ENCODE measurements at places on chromosomes 7 and 10.

- DNase-seq: no peak
These were observed 419.9 kb downstream of the ARL4A start for GRCh38 chr7:13107291-13107690.

GRCh38 chr7:71457021-71457420, 325.1 kb downstream of the GALNT17 start:
- no peak for DNase-seq

- DNase-seq: no peak
These were observed 3.8 kb upstream of the CAV2 start for GRCh38 chr7:116495736-116496135.

DNA sequence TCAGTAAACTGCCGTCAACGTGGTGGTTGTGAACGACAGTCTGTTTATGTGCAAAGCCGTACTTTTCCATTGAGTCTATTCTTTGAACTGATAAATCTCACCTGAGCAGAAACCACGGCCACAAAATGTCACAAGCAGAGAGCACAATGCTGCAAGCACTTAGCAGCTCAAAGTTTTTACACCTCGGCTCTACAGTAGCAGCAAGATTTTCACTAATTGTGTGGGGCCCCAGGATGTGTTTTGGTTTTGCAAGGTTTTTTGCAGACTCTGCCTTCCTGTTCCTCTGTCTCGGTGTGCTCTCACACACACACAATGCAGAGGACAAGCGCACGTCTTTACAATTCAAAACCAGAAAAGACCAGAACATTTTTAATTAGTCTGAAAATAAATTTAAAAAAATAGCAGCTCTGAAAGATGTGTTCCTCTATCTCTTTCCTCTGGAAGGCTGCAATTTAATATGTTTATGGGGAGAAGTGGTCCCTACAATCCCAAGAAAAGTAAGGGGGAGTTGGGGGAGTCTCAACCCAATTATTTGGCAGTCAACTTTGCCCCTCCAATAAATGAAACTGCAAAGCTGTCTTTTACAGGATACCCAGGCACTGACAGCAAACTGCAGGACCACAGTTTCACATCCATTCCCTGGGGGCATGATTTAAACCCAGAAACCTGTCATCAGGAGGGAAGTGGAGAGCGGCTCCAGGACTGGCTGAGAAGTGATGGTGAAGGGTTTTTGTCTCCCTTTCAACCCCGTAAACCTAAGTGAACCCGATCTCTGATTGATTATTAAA, 73.8 kb upstream of the SFMBT2 start:
- DNase-seq: peak; percentile 50

DNA sequence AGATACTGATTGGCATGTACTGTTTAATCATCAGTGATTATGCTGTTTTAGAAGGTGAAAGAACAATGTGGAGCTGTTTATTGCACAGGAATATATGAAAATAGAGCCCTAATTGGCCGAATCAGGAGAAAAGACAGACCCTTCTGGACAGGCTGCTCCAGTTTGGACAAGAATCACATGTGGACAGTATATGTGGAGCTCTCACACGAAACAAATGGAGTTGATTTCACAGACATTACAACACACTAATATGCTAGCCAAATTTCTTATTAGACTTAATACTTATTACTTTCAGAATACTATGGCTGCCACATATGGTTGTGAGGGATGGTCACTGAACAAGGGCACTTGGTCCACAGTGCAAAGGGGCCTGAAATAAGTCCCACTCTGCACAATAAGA, 15.5 kb downstream of the TWIST1 start:
- DNase-seq: no peak

GRCh38 chr7:135970682-135971365, 6.3 kb downstream of the MTPN start:
- no peak for DNase-seq

DNA sequence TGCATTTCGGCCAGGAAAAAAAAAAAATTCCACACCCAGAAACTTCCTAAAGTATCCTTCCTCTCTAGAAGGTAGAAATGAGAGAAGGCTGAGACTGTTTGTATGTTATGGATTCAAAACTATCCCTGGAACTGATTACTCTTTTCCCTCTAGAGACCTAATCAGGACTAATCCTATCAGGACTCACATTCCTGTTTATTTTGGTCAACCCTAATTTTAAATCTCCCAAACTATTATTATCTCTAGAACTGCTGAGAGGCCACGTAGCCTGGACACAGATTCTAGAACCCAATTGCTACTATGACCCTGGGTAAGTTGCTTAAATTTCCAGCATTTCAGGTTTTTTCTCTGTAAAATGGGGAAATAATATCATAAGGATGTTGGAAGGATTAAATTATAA, 346.8 kb upstream of the MEOX2 start:
- DNase-seq: no peak

DNA sequence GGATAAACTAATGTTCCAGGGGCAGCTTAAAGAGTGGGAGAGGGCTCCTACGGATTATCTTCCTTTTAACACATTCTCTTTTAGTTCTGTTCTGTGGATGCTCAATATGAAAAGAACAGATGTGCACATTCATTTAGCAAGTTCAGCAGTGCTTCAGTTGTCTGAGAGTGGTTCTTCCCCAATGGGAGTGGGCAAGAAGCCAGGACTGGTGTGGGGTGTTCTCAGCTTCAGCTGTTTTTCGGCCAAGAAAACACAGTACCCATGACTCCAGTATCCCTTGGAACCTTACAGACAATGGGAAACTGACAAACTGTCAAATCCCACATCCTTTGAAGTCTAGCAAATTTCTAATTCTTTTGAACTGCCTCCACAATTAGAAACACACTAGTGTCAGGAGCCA, 71.5 kb upstream of the LRRC17 start:
- DNase-seq: no peak

GRCh38 chr7:151764056-151764920, 112.6 kb downstream of the PRKAG2 start:
- DNase-seq: no peak

GRCh38 chr7:29884399-29885272, 78.3 kb downstream of the WIPF3 start:
- no peak for DNase-seq

DNA sequence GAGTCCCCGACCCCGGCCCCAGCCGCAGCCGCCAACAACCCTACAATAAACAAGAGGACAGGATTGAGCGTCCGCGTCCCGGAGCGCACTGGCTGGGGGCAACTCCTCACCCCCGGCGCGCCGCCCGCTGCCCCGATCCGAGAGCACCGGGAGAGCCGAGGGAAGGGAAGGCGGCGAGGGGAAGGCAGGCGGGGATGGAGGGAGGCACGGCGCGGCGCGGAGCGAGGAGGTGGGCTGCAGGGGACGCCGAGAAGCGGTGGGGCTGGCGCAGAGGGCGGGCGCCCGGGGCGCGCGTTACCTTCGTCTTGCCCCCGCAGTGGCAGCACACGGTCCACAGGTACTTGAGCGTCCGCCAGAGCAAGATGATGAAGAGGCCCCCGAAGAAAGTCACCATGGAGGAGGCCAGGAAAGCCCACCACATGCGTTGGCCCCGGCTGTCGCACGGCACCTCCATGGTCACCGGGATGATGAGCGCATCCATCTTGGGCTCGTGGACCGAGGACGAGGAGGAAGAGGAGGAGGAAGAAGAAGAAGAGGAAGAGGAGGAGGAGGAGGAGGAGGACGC, 559 bp downstream of the KCNMA1 start:
- DNase-seq: no peak

GRCh38 chr10:101303087-101303703, 50.8 kb upstream of the BTRC start:
- DNase-seq: no peak

DNA sequence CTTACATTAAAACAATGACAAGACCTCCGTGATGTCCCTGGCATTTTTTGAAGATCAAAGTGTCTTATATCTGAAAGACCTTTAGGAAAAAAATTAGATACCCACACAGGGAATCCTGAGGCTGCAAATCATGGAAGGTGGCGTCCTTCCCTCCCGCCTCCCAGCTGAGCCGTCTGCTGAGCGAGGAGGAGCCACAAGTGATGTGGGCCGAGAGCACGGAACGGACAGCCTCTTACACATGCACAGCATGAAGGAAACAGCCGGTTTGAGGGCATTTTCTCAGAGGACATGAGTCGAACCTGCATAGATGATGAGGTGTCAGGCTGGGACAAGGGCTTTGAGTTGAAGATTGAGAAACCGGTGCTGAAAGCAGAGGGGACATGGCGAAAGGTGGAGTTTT, 163.3 kb downstream of the ADARB2 start:
- DNase-seq: no peak

GRCh38 chr7:27160145-27160545, 3.7 kb upstream of the HOXA7 start:
- DNase-seq: peak; percentile 60

- DNase-seq: no peak
These were observed 102.2 kb downstream of the CELF2 start for GRCh38 chr10:11119843-11120242.

GRCh38 chr10:66550351-66550750, 375.5 kb upstream of the LRRTM3 start:
- DNase-seq: no peak

GRCh38 chr7:128888039-128888755, 22.3 kb downstream of the KCP start:
- no peak for DNase-seq

- DNase-seq: no peak
These were observed 906.8 kb downstream of the CNTNAP2 start for GRCh38 chr7:147023440-147023839.

- DNase-seq: no peak
These were observed 19.0 kb downstream of the GIMAP4 start for GRCh38 chr7:150586068-150586784.

Data from activated T-cell treated with anti-CD3 and anti-CD28 coated beads, Interleukin-2, amount 50 U/mL, for 24 hours (primary cell).